ENCODE measurements at places on chromosomes 1 and 21.

DNA sequence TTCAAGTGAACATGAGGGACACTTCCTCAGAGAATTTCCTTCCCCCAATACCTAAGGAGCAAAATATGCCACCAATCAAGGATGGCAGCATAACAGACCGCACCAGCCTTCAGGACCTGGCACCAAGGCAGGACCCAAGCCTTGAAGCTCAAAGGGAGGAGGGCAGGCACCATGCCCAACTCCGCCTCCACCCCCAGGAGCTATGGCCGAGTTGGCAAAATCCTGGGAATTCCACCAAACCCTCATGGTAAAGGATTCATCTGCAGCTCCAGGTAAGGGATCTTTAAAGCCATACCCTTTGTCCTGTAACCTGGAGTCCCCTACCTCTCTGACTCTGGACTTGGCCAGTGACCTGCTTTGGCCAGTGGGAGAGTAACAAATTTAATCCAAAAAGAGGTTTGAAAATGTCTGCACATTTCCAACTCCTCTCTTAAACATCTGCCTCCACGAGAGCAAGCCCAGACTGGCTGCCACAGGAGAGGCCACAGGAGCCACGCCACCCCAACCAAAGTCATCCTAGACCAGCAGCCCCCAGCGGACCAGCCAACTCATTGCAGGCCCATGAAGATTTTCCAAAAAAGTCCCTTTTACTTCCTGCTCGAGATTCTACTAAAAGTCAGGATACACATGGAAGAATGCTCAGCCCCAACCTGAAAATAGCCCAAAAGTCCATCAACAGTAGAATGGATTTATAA lies 41.9 kb downstream of the NPHP4 start:
- DNase-seq: no peak

- DNase-seq: no peak
These were observed 468.7 kb downstream of the ADGRL2 start for GRCh38 chr1:82269431-82269830.

DNA sequence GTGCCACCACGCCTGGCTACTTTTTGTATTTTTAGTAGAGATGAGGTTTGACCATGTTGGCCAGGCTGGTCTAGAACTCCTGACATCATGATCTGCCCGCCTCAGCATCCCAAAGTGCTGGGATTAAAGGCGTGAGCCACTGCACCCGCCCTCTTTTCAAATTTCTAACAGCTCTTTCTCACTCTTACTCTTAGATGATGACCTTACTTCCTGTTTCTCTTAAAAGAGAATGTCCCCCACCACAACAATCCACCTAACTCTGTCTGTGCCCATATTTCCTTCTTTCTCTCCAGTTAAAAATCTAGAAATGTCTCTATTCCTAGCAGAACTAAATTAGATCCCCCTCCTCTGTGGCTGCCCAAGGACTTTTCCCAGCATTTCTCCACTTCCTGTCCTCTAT lies 46.6 kb upstream of the RGS2 start:
- DNase-seq: no peak

DNA sequence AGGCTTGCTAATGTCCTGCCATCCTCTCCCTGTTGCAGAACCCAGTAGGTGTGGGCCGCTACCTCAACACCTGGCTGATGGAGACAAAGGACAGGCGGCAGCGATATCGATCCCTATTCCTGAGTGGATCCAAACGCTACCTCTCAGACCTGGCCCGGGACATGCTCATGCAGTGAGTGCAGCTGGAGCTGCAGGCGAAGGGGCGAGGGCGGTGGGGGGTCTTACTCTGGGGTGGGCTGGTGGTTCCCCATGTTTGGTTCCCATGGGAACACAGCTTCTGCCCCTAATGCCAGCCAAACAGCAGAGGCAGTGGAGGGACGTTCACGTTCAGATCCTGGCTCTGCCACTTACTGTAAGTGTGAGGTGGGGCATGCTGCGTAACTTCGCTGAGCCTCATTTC lies 15.8 kb upstream of the TTC22 start:
- DNase-seq: no peak

DNA sequence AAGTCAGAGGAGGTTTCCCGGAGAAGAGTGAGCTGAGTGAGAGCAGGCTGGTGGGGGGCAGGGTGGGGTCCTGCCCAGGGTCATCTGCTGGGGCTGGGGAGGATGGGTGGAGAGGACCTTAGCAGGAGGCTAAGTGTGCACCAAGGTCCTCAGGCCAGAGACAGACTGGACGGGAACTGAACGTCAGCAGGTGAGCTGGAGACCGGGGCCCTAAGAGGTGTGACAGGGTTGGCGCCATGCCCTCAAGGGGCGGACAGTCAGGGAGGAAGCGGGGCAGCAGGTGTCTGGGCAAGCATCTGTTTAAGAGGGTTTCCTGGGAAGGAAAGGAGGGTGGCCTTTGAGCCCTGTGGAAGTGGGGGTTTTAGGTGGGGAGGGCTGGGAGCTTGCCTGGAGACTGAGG lies 13.6 kb upstream of the PTPN7 start:
- no peak for DNase-seq

- no peak for DNase-seq
These were observed 59.6 kb downstream of the RUNX1 start for GRCh38 chr21:34989337-34990151.

DNA sequence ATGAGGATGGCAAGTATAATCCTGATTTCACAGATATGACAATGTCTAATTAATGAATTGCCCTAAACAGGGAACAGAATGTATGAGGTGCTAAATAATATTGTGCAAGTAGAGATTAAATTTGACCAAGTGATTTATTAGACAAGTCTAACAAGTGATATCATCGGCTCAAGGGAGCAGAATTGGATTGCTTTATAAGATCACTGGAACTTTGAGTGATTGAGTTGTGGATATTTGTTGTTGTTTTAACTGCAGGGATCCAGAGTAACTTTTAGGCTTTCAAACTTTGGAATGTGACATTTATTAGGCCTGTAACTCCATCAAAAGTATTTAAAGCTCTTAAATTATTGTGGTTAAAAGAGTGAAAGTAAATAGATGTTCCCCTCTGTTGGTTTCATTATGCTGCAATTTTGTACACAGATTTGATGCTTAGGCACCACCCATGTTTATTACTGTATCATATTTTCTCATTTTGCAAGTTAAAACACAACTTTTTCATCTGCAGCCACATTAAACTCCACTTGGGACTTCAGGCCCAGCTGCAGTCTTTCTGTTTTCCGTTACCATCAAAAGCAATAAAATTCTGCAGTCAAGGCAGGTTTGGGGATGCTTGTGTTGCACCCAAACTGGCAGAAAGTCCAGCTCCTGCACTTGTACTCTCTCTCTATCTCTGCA lies 206.6 kb downstream of the HLX start:
- DNase-seq: no peak

GRCh38 chr1:232033285-232033684 lies 406.7 kb downstream of the DISC1 start:
- no peak for DNase-seq

- DNase-seq: no peak
These were observed 3.8 kb downstream of the CCN1 start for GRCh38 chr1:85584264-85584781.

DNA sequence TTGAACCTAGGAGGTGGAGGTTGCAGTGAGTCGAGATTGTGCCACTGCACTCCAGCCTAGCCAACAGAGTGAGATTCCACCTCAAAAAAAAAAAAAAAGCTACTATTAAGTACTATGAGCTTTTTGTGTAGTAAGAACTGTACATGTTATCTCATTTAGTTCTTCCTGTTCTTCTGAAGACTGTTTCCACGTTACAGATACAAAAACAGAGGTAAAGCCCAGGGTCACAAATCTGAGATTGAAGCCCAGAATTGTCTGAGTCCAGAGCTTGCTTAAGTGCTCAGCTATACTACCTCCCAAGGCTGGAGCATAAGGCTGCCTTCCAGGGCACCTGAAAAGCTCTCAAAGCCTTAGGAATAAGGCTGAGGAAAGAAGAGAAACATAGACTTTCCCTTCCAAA lies 2.9 kb downstream of the FABP3 start:
- DNase-seq: no peak

GRCh38 chr21:31530364-31530763 lies 129.1 kb upstream of the SOD1 start:
- DNase-seq: no peak
